ENCODE measurements at places on chromosomes 7 and 10. TPM values are rescaled to one million over a fixed set of nuclear protein-coding genes. Genes with fewer than 3 reads are reported as not detected.

Gene GPER1
- 0.91 TPM for total RNA-seq

DNA sequence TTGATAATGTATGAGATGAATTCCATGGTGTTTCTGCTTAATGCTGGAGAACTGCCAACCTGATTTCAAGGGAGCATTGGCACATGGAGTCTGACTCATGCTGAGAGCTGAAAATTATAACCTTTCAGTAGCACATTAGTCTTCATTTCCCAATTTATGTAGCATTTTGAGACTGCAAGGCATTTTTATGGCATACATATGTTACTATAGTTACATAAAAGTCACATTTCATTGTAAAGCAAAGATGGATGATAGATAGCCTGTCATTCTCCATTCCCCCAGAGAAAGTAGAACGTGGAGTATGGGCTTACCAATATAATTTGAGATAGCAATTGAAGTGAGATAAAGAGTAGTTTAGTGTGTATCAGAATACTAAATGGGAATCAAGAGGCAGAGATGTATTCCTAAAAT lies 103.1 kb downstream of the SLC16A9 start:
- no peaks in the 10 kb centered on the region for H3K36me3 ChIP-seq
- no peak overlapping the region for H3K4me3 ChIP-seq
- H3K4me1 ChIP-seq: no peaks in the 10 kb centered on the region
- DNase-seq: no peak
- no peak overlapping the region for H3K27ac ChIP-seq
- no peaks in the 10 kb centered on the region for H3K27me3 ChIP-seq

GRCh38 chr10:24723386-24723787 lies 300 bp downstream of the ARHGAP21 start:
- no peak overlapping the region for H3K4me3 ChIP-seq
- peaks cover 3% of the 10 kb centered on the region for H3K36me3 ChIP-seq
- no peak for DNase-seq
- H3K27ac ChIP-seq: no peak overlapping the region

GRCh38 chr10:120387326-120387725 lies 69.7 kb upstream of the PLPP4 start:
- no peak overlapping the region for H3K27ac ChIP-seq
- no peak for DNase-seq
- no peak overlapping the region for H3K4me3 ChIP-seq
- no peaks in the 10 kb centered on the region for H3K27me3 ChIP-seq

DNA sequence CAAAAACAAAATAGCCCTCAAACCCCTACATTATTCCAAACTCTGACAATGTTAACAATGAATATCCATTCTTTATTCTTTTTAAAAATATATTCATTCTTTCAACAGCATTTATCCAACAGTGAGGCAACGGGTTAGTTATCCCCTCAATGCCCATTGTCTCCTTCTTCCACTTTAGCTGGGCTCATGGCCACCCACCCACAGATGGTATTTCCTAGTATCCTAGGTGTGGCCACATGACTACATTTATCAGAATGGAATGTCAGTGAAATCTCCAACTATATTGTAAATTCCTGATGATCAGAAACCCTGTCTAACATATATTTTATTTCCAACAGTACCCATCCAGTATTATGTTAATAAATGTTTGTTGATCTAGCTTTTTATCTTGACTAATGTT lies 13.6 kb downstream of the HOXA1 start:
- peaks cover 4% of the 10 kb centered on the region for H3K4me1 ChIP-seq
- no peak overlapping the region for H3K4me3 ChIP-seq
- H3K27ac ChIP-seq: no peak overlapping the region
- H3K27me3 ChIP-seq: peaks cover 6% of the 10 kb centered on the region

Gene SRGN
- total RNA-seq: not detected

DNA sequence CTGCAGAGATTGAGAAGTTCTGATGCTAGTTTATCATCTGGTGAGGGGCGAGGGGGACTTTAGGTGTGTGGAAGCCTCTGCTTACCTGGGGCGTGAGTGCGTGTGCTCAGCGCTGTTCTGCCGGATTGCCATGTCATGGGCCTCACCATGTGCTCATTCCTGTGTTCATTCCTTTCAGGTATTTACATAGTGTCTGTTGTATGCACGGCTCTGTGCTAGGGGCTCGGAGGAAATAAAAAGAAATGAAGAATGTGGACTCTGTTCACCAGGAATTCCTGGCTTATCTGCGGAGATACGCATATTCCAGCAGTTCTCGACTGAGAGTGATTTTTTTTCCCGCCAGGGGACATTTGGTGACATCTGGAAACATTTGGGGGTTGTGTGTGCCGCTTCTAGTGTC lies 152.0 kb downstream of the CAMK1D start:
- no peaks in the 10 kb centered on the region for H3K27me3 ChIP-seq
- no peak overlapping the region for H3K4me3 ChIP-seq
- no peak for DNase-seq
- no peaks in the 10 kb centered on the region for H3K36me3 ChIP-seq
- H3K27ac ChIP-seq: peak overlapping the region; percentile 70

GRCh38 chr10:123139165-123139520 lies 3.4 kb downstream of the HMX3 start:
- no peak overlapping the region for H3K27ac ChIP-seq
- peaks cover 30% of the 10 kb centered on the region for H3K4me1 ChIP-seq
- peaks cover 96% of the 10 kb centered on the region for H3K27me3 ChIP-seq
- H3K4me3 ChIP-seq: peak overlapping the region; percentile 78
- no peaks in the 10 kb centered on the region for H3K36me3 ChIP-seq
- DNase-seq: no peak

Gene SLC39A12
- not detected for total RNA-seq

GRCh38 chr7:135159359-135160085 lies 11.0 kb downstream of the CYREN start:
- peaks cover 72% of the 10 kb centered on the region for H3K36me3 ChIP-seq
- no peak for DNase-seq
- no peak overlapping the region for H3K4me3 ChIP-seq
- peaks cover 22% of the 10 kb centered on the region for H3K4me1 ChIP-seq
- no peaks in the 10 kb centered on the region for H3K27me3 ChIP-seq

GRCh38 chr10:6958254-6958653 lies 378.2 kb upstream of the PRKCQ start:
- no peaks in the 10 kb centered on the region for H3K27me3 ChIP-seq
- H3K4me1 ChIP-seq: peaks cover 3% of the 10 kb centered on the region
- no peak for DNase-seq
- peak overlapping the region; percentile 36 for H3K27ac ChIP-seq

GRCh38 chr7:101537205-101537604 lies 91.9 kb downstream of the MYL10 start:
- H3K4me3 ChIP-seq: no peak overlapping the region
- no peaks in the 10 kb centered on the region for H3K27me3 ChIP-seq
- no peak overlapping the region for H3K27ac ChIP-seq
- H3K4me1 ChIP-seq: peaks cover 21% of the 10 kb centered on the region
- no peaks in the 10 kb centered on the region for H3K36me3 ChIP-seq
- no peak for DNase-seq

Gene FAM25A
- total RNA-seq: not detected

Gene COL28A1
- total RNA-seq: 0.28 TPM

GRCh38 chr7:36048141-36048901 lies 104.7 kb upstream of the EEPD1 start:
- H3K27me3 ChIP-seq: no peaks in the 10 kb centered on the region
- no peak for DNase-seq
- H3K27ac ChIP-seq: no peak overlapping the region

Gene GIMAP5
- not detected for total RNA-seq

GRCh38 chr7:24442170-24442777 lies 131.0 kb upstream of the PALS2 start:
- no peaks in the 10 kb centered on the region for H3K4me1 ChIP-seq
- no peak for DNase-seq
- no peak overlapping the region for H3K27ac ChIP-seq
- no peaks in the 10 kb centered on the region for H3K36me3 ChIP-seq
- no peak overlapping the region for H3K4me3 ChIP-seq
- H3K27me3 ChIP-seq: no peaks in the 10 kb centered on the region

- DNase-seq: no peak
- H3K27ac ChIP-seq: no peak overlapping the region
- no peaks in the 10 kb centered on the region for H3K36me3 ChIP-seq
- H3K27me3 ChIP-seq: no peaks in the 10 kb centered on the region
Measured at GRCh38 chr7:24245362-24245761, 38.6 kb upstream of the NPY start.

- H3K4me1 ChIP-seq: peaks cover 10% of the 10 kb centered on the region
- peaks cover 3% of the 10 kb centered on the region for H3K36me3 ChIP-seq
- H3K4me3 ChIP-seq: no peak overlapping the region
- DNase-seq: no peak
Measured at GRCh38 chr7:85078181-85078580, 108.7 kb downstream of the SEMA3D start.

DNA sequence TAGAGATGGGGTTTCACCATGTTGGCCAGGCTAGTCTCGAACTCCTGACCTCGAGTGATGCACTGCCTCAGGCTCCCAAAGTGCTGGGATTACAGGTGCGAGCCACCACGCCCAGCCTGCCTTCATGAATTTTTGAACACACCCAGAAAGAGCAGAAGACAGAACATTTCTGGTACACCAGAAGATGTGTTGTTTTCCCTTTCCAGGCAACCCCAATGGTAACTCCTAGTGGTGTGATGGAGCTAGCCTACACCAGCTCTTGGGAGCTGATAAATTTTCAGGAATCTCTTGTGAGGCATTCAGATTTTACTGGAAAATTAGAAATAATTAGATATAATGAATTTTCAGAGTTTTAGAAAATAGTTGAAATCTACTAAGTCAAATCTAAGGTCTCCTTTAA lies 904 bp upstream of the CCDC7 start:
- DNase-seq: no peak
- no peaks in the 10 kb centered on the region for H3K36me3 ChIP-seq
- no peak overlapping the region for H3K27ac ChIP-seq
- peaks cover 20% of the 10 kb centered on the region for H3K27me3 ChIP-seq
- H3K4me1 ChIP-seq: peaks cover 17% of the 10 kb centered on the region
- no peak overlapping the region for H3K4me3 ChIP-seq

GRCh38 chr7:41175435-41175834 lies 527.5 kb downstream of the INHBA start:
- no peak for DNase-seq
- H3K4me3 ChIP-seq: no peak overlapping the region
- H3K27me3 ChIP-seq: no peaks in the 10 kb centered on the region
- no peaks in the 10 kb centered on the region for H3K36me3 ChIP-seq
- H3K27ac ChIP-seq: peak overlapping the region; percentile 65

DNA sequence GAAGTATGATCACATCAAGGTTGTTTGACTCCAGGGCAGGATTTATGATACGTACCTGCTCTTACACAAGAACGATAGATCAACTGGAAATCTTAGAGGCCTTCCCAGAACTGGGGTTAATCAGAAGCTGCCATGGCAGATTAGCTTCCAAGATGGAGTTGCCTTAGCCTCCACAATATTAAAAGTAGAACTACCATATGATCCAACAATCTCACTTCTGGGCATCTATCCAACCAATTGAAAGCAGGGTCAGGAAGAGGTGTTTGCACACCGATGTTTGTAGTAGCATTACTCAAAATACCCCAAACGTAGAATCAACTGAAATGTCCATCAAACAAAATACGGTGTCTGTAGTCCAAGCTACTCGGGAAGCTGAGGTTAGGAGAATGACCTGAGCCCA lies 6.6 kb downstream of the PILRB start:
- H3K27me3 ChIP-seq: no peaks in the 10 kb centered on the region
- H3K4me3 ChIP-seq: no peak overlapping the region
- H3K36me3 ChIP-seq: peaks cover 28% of the 10 kb centered on the region
- H3K4me1 ChIP-seq: no peaks in the 10 kb centered on the region
- H3K27ac ChIP-seq: no peak overlapping the region

- no peak overlapping the region for H3K27ac ChIP-seq
- H3K36me3 ChIP-seq: no peaks in the 10 kb centered on the region
- no peak overlapping the region for H3K4me3 ChIP-seq
- H3K27me3 ChIP-seq: no peaks in the 10 kb centered on the region
Measured at GRCh38 chr10:10853954-10854353, 163.7 kb upstream of the CELF2 start.

GRCh38 chr7:102934701-102935100 lies 21.9 kb downstream of the LRRC17 start:
- no peaks in the 10 kb centered on the region for H3K27me3 ChIP-seq
- no peak for DNase-seq
- H3K4me1 ChIP-seq: peaks cover 22% of the 10 kb centered on the region
- no peak overlapping the region for H3K4me3 ChIP-seq
- H3K36me3 ChIP-seq: peaks cover 2% of the 10 kb centered on the region

GRCh38 chr10:127344346-127344745 lies 148.0 kb upstream of the INSYN2A start:
- DNase-seq: no peak
- H3K4me3 ChIP-seq: no peak overlapping the region
- H3K27ac ChIP-seq: no peak overlapping the region
- peaks cover 7% of the 10 kb centered on the region for H3K36me3 ChIP-seq
- H3K27me3 ChIP-seq: no peaks in the 10 kb centered on the region

Gene ASZ1
- total RNA-seq: not detected

- no peak for DNase-seq
- H3K4me1 ChIP-seq: peaks cover 27% of the 10 kb centered on the region
- H3K27me3 ChIP-seq: no peaks in the 10 kb centered on the region
Measured at GRCh38 chr10:126663328-126663727, 7.2 kb downstream of the C10orf90 start.

- H3K4me1 ChIP-seq: peaks cover 10% of the 10 kb centered on the region
- peaks cover 5% of the 10 kb centered on the region for H3K36me3 ChIP-seq
- DNase-seq: no peak
- H3K27me3 ChIP-seq: no peaks in the 10 kb centered on the region
- no peak overlapping the region for H3K27ac ChIP-seq
- no peak overlapping the region for H3K4me3 ChIP-seq
Measured at GRCh38 chr10:33897291-33897752, 562.9 kb upstream of the NRP1 start.

GRCh38 chr10:47056247-47056510 lies 145.0 kb downstream of the PTPN20 start:
- H3K4me3 ChIP-seq: no peak overlapping the region
- H3K27ac ChIP-seq: no peak overlapping the region
- no peak for DNase-seq
- H3K27me3 ChIP-seq: no peaks in the 10 kb centered on the region

DNA sequence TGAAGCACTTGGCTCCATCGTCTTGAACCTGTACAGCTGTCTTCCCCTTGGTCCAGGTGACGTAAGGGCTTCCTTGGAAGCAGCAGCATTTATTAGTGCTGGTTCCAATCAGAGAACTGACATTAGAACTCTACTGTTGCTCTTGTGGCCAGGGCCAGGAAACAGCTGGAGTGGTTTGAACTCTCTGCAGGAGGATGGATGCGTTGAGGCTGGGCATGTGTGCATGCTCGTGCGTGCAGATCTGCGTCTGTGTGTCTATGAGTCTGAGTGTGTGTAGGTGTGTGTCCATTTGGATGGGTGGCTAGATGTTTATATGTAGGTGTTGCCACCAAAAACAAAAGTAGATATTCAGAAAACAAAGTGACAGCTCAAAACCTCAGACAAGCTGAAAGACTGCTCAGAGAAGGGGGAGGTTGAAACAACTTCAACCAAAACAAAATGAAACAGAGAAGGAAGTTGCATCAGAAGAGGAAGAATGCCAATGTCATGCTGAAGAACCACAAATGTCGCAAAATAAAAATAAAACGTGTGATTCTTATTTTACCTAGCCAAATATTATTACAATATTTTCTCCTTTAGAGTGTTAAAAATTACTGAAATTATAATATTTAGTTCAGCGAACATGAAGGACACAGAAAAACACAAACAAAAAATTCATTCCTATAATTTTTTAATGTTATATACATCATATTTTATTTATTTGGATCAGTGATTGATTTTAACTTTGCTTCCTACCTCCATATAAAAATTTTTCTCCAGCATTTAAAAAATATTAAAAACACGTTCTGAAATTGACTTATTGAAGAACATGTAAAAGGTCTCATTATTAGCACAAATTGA lies 96.1 kb upstream of the MKLN1 start:
- no peak overlapping the region for H3K27ac ChIP-seq
- DNase-seq: no peak
- H3K27me3 ChIP-seq: no peaks in the 10 kb centered on the region
- H3K4me1 ChIP-seq: peaks cover 6% of the 10 kb centered on the region
- H3K4me3 ChIP-seq: no peak overlapping the region
